ENCODE measurements at places on chromosomes 4 and X.

DNA sequence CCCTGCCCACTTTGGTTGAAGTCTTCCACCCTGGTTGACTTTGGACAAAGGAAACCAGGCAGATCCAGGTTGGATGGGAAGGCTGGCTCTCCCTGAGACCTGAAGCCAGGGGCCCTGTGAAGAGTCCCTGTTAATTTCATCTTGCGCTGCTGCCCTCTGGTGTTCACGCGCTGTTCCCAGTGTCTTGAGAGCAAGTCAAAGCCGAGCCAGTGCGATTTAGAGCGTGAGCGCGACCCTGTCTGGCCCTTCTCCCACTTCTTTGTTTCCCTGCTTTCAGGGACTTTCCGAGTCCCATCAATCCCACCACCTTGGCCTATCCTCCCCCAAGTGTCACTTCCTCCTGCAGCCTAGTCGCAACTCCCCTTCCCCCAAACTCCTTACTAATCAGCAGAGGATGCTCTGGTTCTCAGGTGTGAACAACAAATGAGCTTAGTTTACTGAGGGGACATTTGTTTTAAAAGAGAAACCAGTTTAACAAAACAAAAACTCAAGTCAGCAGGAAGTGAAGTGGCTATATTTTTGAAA lies 25.8 kb upstream of the CHRNA9 start:
- DNase-seq = no peak

- no peak for DNase-seq
Observed at GRCh38 chr4:7660176-7661039, 225.7 kb upstream of the PSAPL1 start.

GRCh38 chr4:10069075-10069642 lies 47.4 kb downstream of the WDR1 start:
- no peak for DNase-seq

- DNase-seq = no peak
Observed at GRCh38 chr4:149886786-149887490, 71.3 kb upstream of the IQCM start.

- DNase-seq = no peak
Observed at GRCh38 chr4:10006231-10006600, 15.1 kb downstream of the SLC2A9 start.

DNA sequence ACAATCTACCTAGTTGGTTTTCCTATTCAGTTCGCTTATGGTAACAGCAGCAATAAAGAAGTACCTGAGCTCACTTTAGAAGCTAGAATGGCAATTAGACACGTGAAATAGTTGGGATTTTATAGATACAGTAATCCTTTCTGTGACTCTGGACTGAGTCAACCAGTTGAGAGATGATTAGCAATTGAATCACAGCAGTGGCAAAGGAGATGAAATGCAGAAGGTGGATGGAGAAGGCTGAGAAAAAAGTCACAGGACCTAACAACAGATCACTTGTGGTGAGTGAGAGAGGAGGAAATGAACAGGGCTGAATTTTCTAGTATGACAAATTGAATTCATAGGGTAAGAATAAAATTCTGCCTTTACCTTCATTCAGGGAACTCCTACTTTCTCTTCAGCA lies 197.1 kb upstream of the MAGEB18 start:
- no peak for DNase-seq

DNA sequence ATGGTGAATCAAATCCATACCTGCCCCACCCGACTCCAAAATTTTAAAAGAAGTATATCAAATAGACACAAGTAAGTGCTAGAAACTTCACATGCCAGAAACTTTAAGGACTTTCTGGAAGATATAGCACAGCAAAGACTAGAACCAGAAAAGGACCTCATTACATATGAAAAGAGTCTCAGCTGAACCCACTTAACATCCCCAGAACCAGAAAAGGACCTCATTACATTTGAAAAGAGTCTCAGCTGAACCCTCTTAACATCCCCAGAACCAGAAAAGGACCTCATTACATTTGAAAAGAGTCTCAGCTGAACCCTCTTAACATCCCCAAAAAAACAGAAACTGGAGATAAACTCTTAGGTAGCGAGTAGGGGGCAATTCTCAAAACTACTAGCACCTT lies 32.3 kb downstream of the STPG2 start:
- DNase-seq = no peak

DNA sequence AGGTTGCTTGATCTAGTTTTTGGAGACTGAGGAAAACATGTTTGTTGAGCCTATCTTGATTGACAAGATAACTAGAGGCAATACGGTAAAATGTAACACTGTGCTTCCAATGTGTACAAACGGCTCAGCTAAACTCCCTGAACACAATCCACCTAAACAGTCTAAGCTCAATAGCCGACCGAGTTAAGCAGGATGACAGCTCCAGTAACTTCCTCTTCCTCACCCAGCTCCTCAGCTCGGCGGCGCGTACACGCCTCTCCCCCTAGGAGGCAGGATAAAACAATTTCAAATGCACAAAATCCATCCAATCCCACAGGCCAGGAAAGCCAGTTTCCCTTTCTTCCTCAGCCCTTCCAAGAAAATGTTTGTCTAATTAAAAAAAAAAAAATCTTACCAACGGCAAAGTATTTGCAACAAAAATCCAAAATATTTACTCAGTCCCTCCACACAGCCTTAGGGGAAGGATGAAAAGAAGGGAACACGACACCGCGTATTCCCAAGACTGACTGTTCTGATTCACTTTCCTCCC lies 1.0 kb downstream of the CNOT6L start:
- peak; percentile 33 for DNase-seq

- DNase-seq = no peak
Observed at GRCh38 chr4:149700272-149700671, 115.4 kb downstream of the IQCM start.

DNA sequence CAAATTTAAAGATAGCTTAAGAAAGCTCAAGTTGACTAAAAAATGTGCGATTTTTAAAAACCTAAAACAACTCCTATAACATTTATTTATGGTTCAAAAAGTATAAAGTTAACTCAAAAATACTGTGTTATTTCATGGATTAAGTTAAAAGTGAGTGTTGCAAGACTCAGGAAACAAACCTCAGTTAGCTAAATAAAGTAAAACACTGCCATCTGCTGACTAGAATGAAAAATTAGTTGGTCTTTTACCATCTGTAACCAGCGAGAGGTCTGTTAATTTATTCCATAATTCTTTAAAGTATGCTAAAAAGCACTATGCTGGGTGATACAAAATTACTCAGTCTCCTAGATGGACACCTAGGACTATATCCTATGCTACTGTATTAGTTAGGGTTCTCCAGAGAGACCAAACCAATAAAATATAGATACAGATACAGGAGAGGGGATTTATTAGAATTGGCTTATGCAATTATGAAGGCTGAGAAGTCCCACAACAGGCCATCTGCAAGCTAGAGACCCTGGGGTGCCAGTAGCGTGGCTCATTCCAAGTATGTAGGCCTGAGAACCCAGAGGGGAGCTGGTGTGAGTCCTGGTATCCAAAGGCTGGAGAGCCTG lies 4.9 kb upstream of the WDFY3 start:
- DNase-seq = no peak

GRCh38 chr4:68717999-68718398 lies 47.5 kb upstream of the UGT2B15 start:
- DNase-seq = no peak

DNA sequence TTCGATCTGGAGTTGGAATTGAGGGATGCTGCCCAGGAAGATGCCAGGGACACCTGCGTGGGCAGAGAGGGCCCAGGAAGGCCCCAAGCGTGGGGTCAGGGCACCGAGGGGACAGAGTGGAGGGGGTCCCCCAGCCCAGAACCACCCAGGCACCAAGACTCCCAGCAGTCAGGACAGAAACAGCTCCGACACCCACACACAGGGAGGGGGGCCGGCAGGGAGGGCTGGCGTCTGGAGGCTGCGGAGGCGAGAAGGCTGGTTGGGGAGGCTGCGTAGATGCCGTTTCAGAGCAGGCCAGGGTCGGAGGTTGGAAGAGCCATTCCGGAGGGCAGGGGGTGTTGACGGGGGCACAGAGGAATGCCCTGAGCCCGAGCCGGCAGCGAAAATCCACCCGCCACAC lies 23.6 kb downstream of the ATP5ME start:
- no peak for DNase-seq

DNA sequence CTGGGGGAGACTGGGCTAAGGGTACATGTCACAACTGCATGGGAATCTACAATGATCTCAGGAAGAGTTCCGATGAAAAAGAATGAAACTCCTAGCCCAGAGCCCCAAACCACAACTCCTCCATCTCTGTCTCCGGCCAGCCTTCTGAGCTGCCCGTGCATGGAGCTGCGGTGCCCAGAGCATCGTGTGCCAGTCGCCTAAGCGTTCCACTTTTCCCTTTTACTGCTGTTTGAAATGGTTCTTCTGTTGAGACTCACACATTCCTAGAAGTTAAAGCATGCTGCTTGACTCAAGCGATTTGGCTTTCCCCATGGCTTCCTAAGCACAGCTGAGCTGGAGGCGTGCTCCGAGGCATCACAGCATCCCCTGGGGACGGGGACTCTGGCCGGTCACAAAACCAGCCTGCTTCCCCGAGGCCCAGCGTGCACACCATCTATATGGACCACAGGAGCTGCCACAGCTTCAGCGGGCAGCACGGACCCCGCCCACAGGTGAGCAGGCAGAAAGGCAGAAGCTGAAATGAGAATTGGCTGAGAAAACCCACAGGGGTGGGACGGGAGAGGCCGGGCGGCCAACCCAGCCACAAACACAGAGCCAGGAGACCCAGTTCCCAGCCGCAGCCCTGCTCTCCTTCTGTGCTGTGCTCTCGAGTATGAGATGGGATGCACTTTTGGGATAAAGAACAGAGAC lies 5.0 kb downstream of the CCNQ start:
- DNase-seq = no peak

DNA sequence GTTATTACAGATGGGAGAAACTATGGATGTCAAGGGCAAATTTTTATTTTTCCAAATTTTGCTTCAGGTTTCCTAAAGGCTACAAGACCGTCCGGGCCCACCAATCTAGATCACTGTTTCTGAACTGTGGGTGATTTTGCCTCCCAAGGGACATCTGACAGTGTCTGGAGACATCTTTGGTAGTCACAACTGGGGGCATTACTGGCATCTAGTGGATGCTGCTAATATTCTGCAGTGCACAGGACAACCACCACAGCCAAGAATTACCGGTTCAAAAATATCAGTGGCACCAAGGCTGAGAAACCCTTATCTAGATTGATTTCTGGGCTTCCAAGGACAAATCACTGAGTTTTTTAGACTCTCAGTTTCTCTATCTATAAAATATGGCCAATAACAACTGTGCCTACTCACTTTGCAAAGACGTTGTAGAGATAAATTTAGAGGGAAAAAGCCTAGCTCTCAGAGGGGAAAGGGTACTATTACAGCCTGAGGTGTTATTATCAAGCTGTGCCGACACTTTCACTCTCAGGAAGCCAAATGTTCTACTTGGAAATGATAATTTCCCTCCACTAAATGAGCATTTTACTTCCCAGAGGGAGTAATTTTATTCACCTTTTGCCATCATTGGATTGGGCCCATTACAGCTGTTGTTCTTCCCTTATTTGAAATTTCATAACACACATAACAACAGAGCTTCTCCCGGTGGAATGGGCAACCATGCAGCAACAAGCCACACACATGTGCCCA lies 442.1 kb downstream of the CENPC start:
- DNase-seq = no peak

GRCh38 chr4:92264163-92264562 lies 39.6 kb upstream of the GRID2 start:
- no peak for DNase-seq

DNA sequence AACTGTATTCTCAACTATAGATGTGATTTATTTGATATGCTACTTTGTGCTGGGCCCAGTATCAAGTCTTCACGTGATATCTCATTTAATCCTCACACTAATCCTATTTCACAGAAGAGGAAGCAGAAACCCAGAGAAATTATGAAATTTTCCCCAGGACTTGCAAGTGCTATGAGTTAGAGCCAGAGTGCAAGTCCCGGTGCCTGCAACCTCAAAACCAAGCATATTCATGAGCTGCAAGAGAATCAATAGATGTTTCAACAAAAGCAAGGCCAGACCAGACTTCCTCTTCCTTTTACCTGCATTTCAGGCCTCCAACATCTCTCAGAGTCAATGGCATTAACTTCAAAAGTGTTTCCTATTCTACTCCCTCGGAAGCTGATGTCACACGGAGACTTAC lies 92.2 kb upstream of the GATB start:
- DNase-seq = no peak

- no peak for DNase-seq
Observed at GRCh38 chr4:123939621-123940020, 543.0 kb downstream of the SPRY1 start.

- no peak for DNase-seq
Observed at GRCh38 chr4:177573507-177573906, 131.3 kb upstream of the AGA start.

GRCh38 chr4:55123791-55124190 lies 1.6 kb downstream of the KDR start:
- no peak for DNase-seq

- DNase-seq = no peak
Observed at GRCh38 chrX:40147971-40148370, 50.2 kb upstream of the BCOR start.

DNA sequence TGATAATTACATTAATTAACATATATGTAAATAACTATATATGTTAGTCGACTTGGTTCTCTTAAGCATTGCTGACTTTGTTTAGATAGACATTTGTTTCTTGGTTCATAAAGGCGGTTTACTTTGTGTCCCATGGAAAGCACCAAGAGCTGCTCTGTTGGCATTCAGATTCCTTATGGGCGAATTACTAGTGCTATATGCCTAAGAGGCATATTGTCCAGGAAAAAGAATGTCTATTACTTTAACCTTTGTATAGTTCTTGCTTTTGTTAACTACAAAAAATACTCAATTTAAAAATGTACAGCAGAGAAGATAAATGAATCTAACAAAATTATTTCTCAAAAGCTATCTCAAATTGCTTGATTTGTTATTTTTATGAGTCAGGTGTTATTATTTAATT lies 532.8 kb downstream of the FAT4 start:
- no peak for DNase-seq

DNA sequence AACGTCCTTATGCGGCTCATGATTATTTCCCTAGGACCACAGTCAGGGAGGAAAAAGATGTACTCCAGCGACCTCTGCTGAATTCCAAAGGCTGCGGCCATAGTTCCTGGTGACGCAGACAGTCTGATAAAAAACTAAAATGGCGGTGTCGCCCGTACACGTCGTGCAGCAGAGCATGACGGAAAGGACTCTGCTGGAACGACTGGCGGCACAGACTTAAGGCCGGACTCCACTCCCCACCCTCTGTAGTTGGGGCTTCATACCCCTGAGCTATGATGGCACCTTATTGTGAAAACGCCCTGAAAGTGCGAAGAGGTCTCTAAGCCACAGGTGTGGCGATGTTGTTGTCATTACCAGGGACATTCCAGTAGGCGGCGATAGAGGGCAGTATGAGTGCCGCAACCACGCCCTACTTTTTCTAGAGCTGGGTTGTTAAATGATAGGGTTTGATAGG lies 90.0 kb upstream of the EDA2R start:
- no peak for DNase-seq

- no peak for DNase-seq
Observed at GRCh38 chr4:25180524-25181131, 20.4 kb upstream of the SEPSECS start.

DNA sequence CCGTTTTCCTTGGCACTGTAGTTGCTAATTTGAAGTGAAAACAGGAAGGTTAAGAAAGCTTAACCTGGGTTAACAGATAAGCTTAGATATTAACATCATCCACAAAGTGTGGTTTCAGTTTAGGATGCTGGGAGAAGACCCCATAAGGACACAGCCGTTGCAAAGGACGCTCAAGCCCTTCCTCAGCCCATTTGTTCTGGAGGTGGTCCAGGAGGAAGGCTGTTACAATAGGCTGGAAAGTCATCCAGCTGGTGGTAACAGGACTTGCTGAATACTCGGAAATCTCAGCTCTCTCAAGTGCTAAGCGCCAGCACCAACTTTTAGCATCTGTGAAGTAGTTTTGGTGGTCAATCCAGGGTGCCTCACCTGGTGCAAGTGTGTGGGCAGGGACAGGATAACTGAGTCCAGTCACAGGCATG lies 14.2 kb downstream of the CHST7 start:
- DNase-seq = no peak
